ENCODE measurements at places on chromosomes 7 and 10.

DNA sequence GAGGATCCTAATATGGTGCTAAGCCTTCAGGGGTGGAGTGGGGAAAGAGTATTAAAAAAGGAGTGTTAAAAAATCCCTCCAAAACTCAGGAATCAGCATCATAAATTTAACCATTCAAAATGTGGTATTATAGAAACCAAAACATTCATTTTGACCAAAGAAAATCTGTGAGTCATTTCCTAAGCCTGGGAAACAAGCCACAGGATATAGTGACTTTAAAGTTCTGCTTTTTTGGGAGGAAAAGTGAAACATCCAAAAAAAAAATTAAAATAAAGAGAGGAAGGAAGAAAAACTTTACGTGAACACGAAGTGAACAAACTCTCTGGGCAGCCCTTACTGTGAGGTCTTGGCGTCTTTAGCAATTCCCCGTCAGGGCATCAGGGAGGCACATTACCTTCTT lies 74.0 kb upstream of the GSDME start:
- DNase-seq, result no peak

GRCh38 chr7:106840342-106840741 lies 24.7 kb upstream of the PIK3CG start:
- DNase-seq, result no peak

DNA sequence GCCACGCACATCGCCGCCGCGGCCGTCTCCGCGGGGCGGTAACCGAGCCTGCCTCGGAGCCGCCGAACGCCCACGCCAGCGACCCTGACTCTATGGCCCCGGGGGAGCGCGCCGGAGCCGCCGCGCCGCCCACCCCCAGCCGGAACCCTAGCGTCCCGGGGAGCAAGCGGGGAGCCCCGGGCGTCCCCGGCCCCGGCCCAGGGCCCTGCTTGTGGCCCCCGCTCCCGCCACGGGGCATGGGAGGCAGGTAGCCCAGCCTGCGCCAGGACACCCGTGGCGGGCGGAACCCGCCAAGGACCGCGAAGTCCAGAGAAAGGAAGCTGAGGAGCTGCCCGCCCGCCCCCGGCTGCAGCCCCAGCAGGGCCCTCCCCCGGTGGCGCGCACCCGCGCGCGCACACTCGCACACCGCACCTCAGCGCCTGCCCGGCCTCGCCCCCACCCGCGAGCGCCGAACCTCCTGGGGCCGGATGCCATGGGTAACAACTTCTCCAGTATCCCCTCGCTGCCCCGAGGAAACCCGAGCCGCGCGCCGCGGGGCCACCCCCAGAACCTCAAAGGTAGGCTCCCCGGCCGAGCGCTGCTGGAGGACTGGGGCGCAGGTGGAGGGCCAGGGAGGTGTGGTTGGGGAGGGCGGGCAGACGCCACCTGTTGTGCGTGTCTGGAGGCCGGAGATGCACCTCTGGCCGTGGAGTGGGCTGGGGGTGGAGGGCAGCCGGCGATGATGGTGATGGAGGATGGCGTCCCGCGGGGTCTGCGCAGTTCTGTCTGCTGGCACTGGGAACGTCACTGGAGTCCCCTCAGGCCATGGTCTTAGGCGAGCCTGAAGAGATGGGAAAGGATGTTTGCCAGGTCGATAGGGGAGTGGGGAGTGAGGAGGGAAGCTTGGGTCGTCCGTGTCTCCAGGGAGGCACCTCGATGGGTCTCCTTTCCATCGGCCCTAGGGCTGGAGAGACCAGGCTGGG lies 692 bp downstream of the NEURL1 start:
- DNase-seq, result peak; percentile 47

DNA sequence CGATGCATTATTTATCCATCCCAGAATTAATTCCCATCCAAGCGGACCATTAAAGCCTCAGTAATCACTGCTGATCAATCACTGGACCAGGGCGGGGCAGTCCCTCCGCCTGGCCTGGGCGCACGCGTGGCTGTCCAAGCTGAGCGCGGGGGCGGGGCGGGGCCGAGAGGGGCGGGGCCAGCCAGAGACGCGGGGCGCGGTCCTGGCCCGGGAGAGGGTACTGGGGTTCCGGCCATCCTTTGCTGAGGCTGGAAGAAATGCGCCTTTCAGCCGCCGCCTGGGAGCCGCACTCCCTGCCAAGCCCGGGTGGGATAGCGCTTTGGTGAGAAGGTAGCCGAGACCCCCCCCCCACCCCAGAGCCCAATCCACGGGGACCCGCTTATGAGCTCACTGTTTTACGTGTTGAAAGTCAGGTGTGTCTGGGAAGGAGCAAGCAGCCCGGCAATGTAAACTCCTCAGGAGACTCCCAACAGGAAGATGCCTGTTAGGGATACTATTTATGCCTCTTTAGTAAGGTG lies at the start of gene ARHGAP22:
Gene ARHGAP22 (minus strand): TSS at position 83 of the 518 bp plus-strand sequence. CDS start 277 bp downstream, outside the sequence.
- DNase-seq, result no peak

DNA sequence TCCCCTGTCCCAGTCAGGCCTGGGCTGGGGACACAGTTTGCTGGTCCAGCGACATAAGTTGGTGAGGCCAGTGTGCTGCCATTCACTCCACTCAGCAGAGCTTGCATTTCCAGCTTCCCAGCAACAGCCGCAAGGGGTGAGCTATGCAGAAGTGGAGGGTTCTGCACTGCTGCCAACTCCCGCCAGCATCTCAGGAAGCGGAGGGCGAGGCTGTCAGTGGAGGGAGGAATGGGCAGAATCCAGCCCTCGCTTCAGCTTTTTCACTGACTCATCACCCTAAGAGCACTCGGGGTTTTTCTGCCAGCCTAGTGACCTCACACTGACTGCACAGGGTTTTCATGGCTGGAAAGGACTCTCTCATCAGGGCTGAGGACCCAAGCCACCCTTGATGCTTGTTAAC lies 625.1 kb upstream of the MKI67 start:
- DNase-seq, result no peak

GRCh38 chr7:92667816-92668535 lies 77.8 kb upstream of the FAM133B start:
- DNase-seq, result no peak

- DNase-seq, result no peak
Measured at GRCh38 chr7:39574673-39575349, 8.6 kb downstream of the YAE1 start.

DNA sequence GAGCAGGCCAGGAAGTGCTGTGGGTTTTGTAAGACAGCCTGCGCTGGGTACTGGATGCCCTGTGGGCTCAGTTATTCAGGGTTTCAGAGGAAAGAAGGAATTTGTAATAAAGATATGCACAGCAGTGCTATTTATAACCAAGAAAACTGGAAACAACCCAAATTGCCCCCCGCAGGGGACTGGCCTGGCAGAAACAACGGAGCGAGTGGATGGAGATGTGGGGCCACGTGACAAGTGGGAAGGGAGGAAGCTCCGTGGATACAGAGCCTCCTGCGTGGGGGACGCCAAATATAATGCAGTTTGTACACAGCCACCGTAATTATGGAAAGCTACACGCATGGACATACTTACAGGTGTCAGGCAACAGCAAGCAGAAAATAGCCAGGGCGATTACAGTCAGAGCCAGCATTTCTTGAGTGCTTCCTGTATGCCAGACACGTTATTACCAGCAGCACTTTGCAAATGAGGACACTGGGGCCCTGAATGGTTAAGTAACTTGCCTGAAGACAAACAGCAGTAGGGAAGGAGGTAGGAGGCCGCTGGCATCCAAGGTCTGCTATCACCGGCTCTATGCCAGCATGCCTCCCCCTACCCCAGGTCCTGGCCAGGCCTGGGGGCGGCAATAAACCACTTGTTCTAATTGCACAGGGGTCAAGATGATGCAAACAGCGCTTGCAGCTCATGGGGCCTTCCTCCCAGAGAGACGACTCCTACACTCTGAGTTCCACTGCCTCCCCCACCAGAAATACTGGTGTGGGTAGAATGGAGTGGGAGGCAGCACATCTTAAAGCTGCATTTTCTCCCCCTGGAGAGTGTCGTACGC lies 8.7 kb upstream of the CAMK2B start:
- DNase-seq, result no peak

DNA sequence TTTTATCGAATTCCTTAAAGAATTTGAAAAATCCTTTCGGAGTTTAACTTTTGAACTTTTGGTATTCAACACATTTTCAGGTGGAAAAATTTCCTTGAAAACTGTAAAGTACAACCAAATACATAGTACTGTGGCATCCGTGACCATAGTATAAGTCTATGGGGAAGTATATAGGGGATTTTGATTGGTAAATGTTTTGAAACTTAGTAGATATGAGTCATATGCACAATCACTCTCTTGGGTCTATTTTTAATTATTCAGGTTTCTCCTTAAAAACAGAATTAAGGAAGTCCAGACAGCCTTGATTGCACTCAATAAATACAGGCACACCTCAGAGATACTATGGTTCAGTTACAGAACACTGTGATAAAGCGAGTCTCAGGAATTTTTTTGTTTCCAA lies 64.2 kb downstream of the AVL9 start:
- no peak for DNase-seq

DNA sequence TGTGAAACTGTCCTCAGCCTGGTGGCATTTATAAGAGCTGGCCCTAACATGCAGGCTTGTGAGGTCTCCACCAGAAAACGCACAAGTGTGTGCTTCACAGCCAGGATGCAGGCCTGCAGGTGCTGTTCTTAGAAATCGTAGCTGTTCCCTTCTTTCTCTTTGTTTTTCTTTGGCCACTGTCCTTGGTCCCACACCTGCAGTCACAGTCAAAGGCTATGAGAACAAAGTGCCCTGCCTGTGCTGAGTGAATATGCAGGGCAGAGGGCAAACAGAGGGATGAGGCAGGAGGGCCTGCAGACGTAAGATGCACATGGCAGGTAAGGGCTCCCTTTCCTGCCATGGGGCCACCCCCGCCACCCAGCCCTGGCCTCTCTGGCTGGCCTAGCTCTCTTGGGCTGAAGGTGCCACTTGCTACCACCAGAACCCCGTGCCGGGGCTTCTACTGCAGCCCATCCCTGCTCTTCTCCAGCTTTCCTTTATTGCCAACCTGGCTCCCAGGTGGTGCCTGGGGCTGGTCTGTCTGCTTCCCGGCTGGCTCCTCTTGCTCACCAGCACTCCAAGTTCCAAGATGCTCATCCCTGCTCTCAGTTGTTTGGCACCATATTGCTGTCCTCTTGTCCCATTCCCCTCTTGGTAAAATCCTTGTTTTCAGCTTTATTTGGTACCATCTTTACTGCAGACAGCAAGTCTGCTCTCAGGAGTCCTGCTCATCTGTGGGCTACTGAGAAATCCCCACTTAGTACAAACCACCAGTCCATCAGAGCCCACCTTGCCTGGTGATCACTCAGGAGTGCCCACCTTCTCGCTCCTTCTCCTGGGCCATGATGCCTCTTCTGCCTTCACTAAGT lies 308.1 kb upstream of the ZMIZ1 start:
- DNase-seq, result no peak

GRCh38 chr10:88455831-88456230 lies 127.3 kb downstream of the RNLS start:
- no peak for DNase-seq

GRCh38 chr7:2072042-2072441 lies 160.7 kb downstream of the MAD1L1 start:
- peak; percentile 55 for DNase-seq

GRCh38 chr7:40580776-40581175 lies 446.0 kb downstream of the SUGCT start:
- no peak for DNase-seq

GRCh38 chr10:93916257-93917063 lies 22.7 kb downstream of the SLC35G1 start:
- DNase-seq, result no peak

- DNase-seq, result no peak
Measured at GRCh38 chr7:42831718-42832522, 80.0 kb downstream of the C7orf25 start.

DNA sequence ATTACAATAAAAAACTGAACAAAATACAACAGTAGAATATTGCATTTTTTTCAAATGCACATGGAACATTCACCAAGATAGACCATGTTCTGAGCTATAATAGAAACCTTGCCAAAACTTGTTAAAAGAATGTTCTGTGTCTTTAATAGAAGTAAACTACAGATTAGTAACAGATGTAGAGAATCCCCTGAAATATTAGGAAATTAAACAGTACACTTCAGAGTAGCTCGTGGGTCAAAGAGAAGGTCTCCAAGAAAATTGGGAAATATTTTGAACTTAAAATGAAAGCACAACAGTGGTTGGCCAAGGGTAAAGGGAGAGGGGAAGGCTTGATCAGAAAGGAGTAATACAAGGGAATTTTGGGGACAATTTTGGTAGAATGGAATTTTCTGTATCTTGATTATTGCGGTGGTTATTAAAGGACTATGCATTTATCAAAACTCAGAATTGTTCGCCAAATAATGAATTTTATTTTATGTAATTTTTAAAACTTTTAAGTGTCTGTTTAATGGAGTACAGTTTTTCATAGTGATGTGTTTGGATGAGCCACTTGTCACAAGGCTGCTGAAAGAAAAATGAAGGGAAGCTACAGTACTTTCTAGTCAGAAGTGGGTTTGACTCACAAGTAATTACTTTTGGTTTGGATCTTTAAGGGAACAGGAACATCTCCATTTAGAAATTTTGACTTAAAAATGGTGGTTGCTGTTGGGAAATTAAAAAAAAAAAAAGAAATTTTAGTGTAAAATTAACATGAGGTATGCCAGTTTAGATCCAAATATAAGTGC lies 10.2 kb downstream of the PLEKHA8 start:
- DNase-seq, result no peak

DNA sequence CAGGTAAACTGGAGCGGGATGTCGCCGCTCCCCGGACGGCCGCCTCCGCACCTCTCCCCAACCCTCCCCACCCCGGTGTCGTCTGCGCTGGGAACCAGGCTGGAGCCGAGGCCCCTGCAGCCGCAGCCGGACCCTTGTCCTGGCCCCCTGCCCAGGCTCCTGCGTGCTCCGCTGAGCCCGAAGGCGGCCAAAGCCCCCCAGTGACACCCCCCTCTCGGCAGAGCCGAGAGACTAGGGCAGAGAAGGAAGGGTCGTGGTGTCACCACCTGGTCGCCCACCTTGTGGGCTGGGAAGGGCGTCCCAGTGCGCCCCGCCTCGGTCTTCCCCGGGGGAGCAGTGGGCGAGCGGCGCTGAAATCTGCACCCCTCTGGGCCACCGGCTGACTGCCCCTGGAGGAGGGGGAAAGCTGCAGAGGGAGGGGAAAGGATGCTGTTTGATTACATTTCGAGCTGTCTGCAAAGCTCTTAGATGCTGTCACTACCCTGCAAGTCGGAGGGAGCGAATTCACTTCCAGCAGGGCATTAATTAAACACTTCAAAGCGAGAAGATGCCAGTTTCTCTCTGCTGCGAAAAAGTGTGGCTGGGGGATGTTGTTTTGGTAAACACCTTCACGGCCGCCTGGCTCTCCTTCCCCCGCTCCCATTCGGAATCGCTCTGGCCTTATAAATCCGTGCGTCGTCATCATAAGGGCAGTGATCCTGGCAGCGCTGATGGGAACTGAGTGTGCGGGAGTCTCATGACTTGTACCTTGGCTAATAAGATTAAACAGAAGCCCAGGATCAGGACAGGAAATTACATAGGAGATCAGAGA lies 622 bp downstream of the DYNC1I1 start:
- DNase-seq, result no peak

DNA sequence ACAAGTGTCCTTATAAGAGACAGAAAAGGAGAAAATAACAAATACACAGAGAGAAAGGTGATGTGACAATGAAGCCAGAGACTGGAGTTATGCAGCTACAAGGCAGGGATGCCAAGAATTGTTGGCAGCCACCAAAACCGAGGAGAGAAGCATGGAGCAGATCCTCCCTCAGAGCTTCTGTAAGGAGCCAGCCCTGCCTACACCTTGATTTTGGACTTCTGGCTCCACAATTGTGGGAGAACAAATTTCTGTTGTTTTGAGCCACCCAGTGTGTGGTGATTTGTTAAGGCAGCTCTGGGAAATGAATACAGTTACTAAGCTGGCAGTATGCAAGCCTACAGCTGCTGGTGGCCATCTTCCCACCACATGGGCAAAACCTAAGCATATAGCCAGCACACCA lies 163.6 kb downstream of the GRM8 start:
- DNase-seq, result no peak
